ENCODE measurements at places on chromosomes 5 and 9.

DNA sequence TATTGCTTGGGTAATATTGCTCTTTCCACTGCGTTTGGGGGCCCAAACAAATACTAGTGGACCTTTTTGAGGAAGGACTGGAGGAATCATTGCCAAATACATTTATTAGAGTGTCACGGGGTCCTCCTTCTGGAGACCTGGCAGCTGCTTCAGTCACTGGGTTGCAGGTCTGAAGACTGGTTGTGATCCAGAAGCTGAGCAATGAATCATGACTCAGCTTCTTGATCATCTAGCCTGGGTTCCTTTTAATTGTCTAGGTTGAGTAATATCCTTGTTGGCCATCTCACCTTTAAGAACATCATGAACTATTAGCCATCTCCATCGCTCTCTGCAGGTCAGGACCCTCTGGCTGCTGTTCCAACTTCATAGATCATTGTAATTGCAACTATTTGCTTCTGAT is 15.4 kb upstream of the UBAP1 start:
- peaks cover 4% of the 10 kb centered on the region for H3K36me3 ChIP-seq
- no peak for DNase-seq
- peaks cover 49% of the 10 kb centered on the region for H3K27me3 ChIP-seq

DNA sequence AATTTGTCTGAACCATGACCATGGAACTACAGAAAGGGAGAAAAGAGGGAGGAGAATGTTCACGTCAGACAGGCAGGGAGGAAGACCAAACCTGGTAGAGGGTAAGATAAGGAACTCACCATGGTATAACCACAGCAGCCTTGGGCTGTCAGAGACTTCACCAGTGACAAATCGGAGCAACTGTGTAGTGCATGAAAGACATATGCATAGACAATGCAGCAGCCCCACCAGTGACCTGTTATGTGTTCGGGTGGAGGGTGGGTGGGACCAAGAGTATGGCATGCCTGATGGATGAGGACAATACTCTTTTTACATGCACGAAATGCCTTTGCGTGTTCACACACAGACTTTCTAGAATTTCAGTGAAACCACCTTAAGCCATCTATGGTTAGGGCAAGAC is 221.8 kb upstream of the RASEF start:
- H3K27ac ChIP-seq, result no peak overlapping the region
- DNase-seq, result no peak
- H3K27me3 ChIP-seq, result no peaks in the 10 kb centered on the region
- H3K4me3 ChIP-seq, result no peak overlapping the region

GRCh38 chr9:76650692-76651091 is 113.5 kb upstream of the PCA3 start:
- no peaks in the 10 kb centered on the region for H3K27me3 ChIP-seq
- peak overlapping the region; percentile 62 for H3K4me3 ChIP-seq
- no peaks in the 10 kb centered on the region for H3K36me3 ChIP-seq
- peak overlapping the region; percentile 60 for H3K27ac ChIP-seq
- DNase-seq, result no peak
- peaks cover 21% of the 10 kb centered on the region for H3K4me1 ChIP-seq

- H3K27me3 ChIP-seq, result no peaks in the 10 kb centered on the region
- no peak overlapping the region for H3K27ac ChIP-seq
- no peak overlapping the region for H3K4me3 ChIP-seq
- no peaks in the 10 kb centered on the region for H3K4me1 ChIP-seq
- DNase-seq, result no peak
- no peaks in the 10 kb centered on the region for H3K36me3 ChIP-seq
These were observed 13.7 kb upstream of the GRIA1 start for GRCh38 chr5:153476767-153477166.

DNA sequence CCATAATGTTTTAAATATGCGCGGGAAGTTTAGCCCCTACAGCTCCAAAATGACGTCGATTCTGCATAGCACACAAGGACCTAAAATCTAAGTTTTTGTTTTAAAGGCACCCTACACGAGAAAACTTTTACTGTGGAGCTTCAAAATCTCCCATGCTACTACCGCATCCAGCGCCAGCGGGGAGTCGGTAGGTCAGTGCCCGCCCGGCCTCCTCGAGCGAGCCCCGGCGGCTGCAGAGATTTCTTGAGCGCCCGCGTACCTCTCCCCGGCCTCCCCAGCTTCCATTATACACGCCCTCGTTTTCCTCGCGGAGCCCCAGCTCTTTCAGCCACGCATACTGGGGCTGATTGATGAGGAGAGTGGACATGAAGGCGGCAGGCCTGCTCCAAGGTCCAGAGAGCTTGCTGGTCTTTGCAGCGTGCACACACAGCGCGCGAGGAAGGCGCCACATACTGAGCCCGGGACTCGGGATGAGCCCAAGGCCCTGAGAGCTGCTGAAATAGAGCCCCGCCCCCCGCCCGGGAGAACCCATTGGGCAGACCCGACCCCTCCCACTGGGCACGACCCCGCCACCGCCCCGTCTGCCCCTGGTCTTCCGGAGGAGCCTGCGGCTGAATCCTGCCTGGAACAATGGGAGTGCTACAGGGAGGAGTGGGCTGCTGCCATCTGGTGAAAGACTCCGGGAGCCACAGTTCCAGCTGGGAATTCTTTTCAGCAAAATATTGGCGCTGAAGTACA is at the start of gene ALDH7A1:
Gene ALDH7A1 (minus strand): TSS at position 472 of the 738 bp plus-strand sequence. CDS start 21 bp downstream, at position 451.
- H3K36me3 ChIP-seq, result no peaks in the 10 kb centered on the region
- peak within 1 kb of the TSS; percentile 94 for H3K4me3 ChIP-seq
- H3K27ac ChIP-seq, result peak within 1 kb of the TSS; percentile 71

GRCh38 chr9:38026021-38026809 is 42.8 kb downstream of the SHB start:
- no peak for DNase-seq
- H3K36me3 ChIP-seq, result no peaks in the 10 kb centered on the region
- peaks cover 7% of the 10 kb centered on the region for H3K27me3 ChIP-seq
- peaks cover 7% of the 10 kb centered on the region for H3K4me1 ChIP-seq
- H3K27ac ChIP-seq, result no peak overlapping the region
- H3K4me3 ChIP-seq, result no peak overlapping the region

DNA sequence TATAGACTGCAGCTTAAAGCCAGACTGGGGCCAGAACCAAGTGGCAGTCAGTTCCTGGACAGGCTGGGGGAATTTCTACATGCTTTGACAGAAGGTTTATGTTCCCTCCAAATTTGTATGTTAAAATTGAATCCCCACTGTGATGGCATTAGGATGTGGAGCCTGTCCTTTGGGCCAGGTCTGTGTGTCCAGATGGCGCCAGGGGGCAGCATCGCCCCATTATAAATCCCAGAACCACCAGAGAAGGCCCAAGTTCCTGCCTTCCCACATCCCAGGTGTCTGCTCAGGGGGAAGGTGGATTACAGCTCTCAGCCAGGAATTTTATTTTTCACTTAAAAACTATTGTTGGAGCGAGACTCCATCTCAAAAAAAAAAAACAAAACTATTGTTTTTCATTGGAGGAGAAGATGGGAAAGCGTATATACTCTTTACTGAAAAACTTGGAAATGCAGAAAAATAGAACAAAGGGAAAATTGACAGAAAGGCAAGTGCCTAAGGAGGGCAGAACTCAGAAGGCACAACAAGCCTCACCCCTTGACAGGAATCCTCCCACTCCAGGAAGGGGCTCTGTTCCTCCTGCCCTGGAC is 5.0 kb downstream of the IL3 start:
- no peaks in the 10 kb centered on the region for H3K36me3 ChIP-seq
- no peak overlapping the region for H3K4me3 ChIP-seq
- H3K4me1 ChIP-seq, result peaks cover 41% of the 10 kb centered on the region
- peak overlapping the region; percentile 95 for H3K27ac ChIP-seq
- H3K27me3 ChIP-seq, result no peaks in the 10 kb centered on the region

DNA sequence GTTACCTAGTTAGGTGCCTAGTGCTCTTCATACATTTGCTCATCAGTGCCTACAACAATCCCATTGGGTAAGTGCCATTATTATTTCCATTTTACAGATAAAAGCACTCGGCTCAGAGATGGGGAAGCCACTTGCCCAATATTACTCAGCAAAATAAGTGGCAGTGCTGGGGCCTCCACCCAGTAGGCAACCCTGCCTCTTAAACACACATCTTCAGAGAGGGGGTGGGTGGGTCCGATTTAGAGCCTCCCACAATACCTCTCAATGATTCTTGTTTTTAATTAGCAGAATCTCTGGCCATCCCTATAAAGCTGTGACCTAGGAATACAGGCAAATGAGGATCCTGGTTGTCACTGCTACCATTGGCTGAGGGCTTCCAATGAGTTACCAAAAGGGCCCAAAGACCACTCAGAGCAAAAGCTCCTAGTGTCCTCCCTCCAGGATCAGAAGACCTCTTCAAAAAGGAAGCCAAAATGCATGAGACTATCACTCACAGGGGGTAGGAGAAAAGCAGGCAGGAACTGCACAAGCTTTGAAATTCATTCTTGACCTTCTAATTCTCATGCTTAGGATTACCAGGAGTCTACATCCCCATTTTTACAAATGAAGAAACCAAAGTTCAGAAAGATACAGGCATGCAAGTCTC is 36.1 kb upstream of the UBE2D2 start:
- peaks cover 34% of the 10 kb centered on the region for H3K4me1 ChIP-seq
- peak overlapping the region; percentile 84 for H3K4me3 ChIP-seq
- peak overlapping the region; percentile 93 for H3K27ac ChIP-seq

DNA sequence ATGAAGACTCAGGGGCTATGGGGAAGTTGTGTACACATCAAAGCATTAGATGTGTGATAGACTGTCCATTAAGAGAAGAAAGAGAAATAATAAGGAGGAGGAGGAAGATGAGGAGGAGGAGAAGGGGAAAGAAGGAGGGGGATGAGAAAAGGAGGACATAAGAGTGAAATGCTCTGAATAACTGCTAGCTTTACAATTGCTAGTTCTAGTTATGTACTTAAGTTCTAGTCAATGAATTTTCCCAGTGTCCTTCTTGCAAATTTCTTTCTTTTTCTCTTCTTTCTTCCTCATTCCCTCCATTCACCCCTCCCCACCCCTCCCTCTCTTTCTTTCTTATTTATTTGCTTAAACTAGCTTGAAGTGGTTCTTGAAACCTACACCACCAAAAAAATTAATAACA is 534.9 kb upstream of the GRAMD2B start:
- peaks cover 21% of the 10 kb centered on the region for H3K27me3 ChIP-seq
- no peaks in the 10 kb centered on the region for H3K36me3 ChIP-seq
- no peak overlapping the region for H3K4me3 ChIP-seq
- no peak overlapping the region for H3K27ac ChIP-seq

DNA sequence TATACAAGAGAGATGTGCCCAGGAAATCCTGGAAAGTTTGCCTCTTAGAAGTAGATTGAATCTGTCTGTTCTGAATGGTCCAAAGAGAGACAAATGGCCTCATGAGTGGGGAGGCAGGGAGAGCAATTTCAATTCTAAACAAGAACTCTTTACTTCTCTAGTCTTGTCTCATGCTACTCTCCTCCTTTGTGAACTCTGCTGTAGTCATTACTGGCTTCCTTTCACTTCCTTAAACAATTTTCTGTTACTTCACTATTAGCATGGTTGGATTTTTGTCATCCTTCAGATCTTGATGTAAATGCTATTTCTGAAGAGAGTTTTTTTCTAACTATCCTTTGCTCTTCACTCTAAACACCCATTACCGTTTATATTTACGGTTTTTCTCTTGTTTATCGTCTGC is 54.0 kb upstream of the GRIN3A start:
- no peak overlapping the region for H3K4me3 ChIP-seq
- no peak overlapping the region for H3K27ac ChIP-seq
- H3K4me1 ChIP-seq, result no peaks in the 10 kb centered on the region
- H3K36me3 ChIP-seq, result no peaks in the 10 kb centered on the region
- DNase-seq, result no peak
- H3K27me3 ChIP-seq, result no peaks in the 10 kb centered on the region

GRCh38 chr5:177444106-177445051 is 2.2 kb upstream of the PRR7 start:
- no peaks in the 10 kb centered on the region for H3K27me3 ChIP-seq
- H3K4me1 ChIP-seq, result peaks cover 42% of the 10 kb centered on the region
- H3K27ac ChIP-seq, result peak overlapping the region; percentile 79
- H3K4me3 ChIP-seq, result peak overlapping the region; percentile 20
- no peak for DNase-seq

GRCh38 chr5:106189121-106189809 is 1481.5 kb downstream of the EFNA5 start:
- no peak for DNase-seq
- no peaks in the 10 kb centered on the region for H3K4me1 ChIP-seq
- H3K27ac ChIP-seq, result no peak overlapping the region
- H3K27me3 ChIP-seq, result no peaks in the 10 kb centered on the region
- H3K36me3 ChIP-seq, result no peaks in the 10 kb centered on the region
- no peak overlapping the region for H3K4me3 ChIP-seq

DNA sequence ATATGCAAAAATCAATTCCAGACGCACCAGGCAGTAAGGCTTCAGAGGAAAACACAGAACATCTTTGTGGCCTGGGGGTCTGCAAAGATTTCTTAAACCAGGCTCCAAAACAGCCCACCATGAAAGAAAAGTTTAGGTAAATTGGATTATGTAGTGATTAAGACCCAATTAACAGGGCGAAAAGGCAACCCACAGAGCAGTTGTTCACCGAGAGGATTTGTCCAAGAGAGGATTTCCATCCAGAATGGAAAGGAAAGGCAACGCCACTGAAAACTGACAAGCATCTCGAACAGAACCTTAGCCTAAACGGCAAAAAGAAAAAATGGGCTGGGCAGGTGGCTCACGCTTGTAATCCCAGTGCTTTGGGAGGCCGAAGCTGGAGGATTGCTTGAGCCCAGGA is 37.4 kb downstream of the GLT6D1 start:
- no peaks in the 10 kb centered on the region for H3K36me3 ChIP-seq
- no peak overlapping the region for H3K4me3 ChIP-seq
- H3K27ac ChIP-seq, result no peak overlapping the region
- H3K4me1 ChIP-seq, result peaks cover 4% of the 10 kb centered on the region
- peaks cover 31% of the 10 kb centered on the region for H3K27me3 ChIP-seq
- DNase-seq, result no peak

GRCh38 chr9:93826905-93827544 is 128.1 kb downstream of the BARX1 start:
- peaks cover 8% of the 10 kb centered on the region for H3K4me1 ChIP-seq
- DNase-seq, result no peak
- H3K4me3 ChIP-seq, result peak overlapping the region; percentile 9
- no peak overlapping the region for H3K27ac ChIP-seq
- no peaks in the 10 kb centered on the region for H3K36me3 ChIP-seq
- peaks cover 62% of the 10 kb centered on the region for H3K27me3 ChIP-seq

GRCh38 chr9:134328841-134329575 is 2.8 kb downstream of the RXRA start:
- no peak for DNase-seq
- H3K36me3 ChIP-seq, result no peaks in the 10 kb centered on the region
- H3K4me1 ChIP-seq, result peaks cover 39% of the 10 kb centered on the region
- peaks cover 12% of the 10 kb centered on the region for H3K27me3 ChIP-seq
- H3K27ac ChIP-seq, result no peak overlapping the region
- no peak overlapping the region for H3K4me3 ChIP-seq

- no peak overlapping the region for H3K27ac ChIP-seq
- H3K4me3 ChIP-seq, result no peak overlapping the region
- peaks cover 34% of the 10 kb centered on the region for H3K4me1 ChIP-seq
- no peaks in the 10 kb centered on the region for H3K36me3 ChIP-seq
These were observed 19.3 kb upstream of the SLC12A7 start for GRCh38 chr5:1131191-1131621.

DNA sequence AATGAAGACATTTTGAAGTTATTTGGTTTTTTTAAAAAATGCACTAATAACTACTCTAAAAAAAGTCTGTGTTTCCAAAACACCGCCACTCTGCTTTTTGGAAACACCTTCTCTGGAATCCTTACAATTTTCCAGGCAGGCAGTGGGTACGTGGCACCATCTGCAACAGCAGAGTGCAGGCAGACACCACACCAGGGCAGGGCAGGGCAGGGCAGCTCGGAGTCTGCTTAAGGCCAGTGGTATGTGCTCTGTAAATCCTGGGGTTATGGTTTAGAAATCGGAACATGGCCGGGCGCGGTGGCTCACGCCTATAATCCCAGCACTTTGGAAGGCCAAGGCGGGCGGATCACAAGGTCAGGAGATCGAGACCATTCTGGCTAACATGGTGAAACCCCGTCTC is 97.6 kb downstream of the TLE1 start:
- no peak overlapping the region for H3K4me3 ChIP-seq
- H3K36me3 ChIP-seq, result peaks cover 73% of the 10 kb centered on the region
- DNase-seq, result no peak
- no peak overlapping the region for H3K27ac ChIP-seq
- peaks cover 37% of the 10 kb centered on the region for H3K4me1 ChIP-seq

Measured in stimulated activated naive B cell treated with anti-CD40 and anti-IgM and Interleukin-4, amounts not matched to agents 10 μg/mL and 1 μg/mL and 100 μg/mL, for 72 hours (primary cell).